ENCODE measurements at places on chromosomes 13 and 19. TPM values are rescaled to one million over a fixed set of nuclear protein-coding genes. Genes with fewer than 3 reads are reported as not detected.

Gene IRGC
- not detected for total RNA-seq

Gene ZGLP1
- total RNA-seq: 0.16 TPM

Gene CACNG8
- total RNA-seq: 0.47 TPM

Gene AZU1
- 0.16 TPM for total RNA-seq

Gene IL17D
- total RNA-seq: 1.4 TPM

Gene NLRP11
- total RNA-seq: not detected

Gene RASIP1
- total RNA-seq: 1.4 TPM

Gene KLK4
- total RNA-seq: not detected

Gene DACT3
- total RNA-seq: 4.6 TPM
